ENCODE measurements at places on chromosomes 7 and 10.

DNA sequence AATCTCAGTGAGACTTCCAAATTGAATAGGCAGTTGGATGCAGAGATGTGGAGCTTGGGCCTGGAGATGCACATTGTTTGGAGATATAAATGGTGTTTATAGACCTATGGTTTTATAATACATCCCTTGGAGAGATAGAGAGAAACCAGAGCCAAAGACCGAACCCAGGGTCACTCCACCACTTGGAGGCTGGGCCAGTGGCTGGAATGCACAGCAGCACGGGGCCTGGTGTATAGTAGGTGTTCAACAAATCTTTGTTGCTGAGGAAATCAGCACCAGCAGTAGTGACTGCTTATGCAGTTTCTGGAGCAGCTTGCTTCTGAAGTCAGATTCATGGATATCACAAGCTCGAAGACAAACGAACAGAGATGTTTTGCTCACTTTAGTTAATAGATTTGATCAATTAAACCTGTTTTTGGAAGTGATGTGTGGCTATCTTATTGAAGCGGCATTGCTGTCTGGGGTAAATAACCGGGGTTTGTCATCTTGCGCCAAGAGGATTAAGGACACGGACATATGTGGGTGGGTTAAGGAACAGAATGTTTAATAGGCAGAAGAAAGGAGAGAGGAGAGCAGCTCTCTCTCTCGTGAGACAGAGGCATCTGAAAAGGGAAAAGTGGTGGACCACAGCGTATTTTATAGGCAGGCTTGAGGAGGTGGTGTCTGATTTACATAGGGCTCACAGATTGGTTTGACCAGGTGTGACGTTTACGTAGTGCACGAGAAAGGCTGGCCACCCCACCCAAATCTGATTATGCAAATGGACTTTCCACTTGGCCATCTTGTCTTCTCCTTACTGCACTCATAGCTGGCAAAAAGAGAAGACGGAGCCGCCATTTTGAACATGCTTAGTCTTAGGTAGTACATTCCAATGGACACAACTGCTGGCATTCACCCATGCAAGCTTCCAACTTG lies 11.1 kb downstream of the RBP4 start:
- no peak for DNase-seq

DNA sequence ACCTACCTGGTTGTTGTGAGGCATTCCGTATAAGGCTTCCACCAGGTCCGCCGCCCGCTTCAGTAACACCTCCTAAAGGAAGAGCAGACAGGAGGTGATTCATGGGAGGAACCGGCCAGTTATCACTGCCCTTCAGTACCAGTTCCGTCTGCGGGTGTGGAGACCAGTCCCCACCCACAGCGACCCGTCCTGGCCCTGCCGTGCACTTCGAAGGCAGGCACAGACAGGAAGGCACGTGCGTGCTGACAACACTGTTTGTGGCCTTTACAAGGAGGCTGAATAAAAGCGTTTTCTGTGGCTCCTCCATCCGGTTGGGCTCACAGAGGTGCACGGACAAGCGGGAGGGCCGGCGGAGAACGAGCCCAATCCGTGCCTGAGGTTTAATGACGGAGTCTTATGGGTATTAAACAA lies 120.9 kb downstream of the EBF3 start:
- DNase-seq: no peak

DNA sequence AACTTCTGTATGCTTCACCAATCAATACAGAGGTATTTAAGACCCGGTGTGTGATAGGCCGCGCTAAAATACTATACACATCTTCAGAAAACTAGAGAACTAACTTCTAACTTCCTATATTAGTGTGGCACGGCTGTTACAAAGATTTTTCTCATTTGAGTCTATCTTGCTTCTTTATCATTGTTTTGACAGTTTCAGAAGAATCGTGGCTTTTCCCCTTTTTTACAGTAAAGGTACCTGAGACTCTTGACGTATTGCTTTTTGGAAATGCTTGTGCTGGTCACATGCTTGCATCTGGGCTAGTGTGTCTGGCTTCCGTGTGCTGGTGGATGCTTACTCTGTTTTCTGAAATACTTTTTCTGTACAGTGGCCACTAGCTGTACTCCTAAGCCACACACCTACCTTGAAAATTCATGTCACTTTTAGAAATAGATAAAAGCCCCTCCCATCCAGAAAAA lies 12.7 kb downstream of the IKZF1 start:
- DNase-seq: no peak

- DNase-seq: no peak
These were observed 270.4 kb downstream of the ZMYND11 start for GRCh38 chr10:405648-406047.

DNA sequence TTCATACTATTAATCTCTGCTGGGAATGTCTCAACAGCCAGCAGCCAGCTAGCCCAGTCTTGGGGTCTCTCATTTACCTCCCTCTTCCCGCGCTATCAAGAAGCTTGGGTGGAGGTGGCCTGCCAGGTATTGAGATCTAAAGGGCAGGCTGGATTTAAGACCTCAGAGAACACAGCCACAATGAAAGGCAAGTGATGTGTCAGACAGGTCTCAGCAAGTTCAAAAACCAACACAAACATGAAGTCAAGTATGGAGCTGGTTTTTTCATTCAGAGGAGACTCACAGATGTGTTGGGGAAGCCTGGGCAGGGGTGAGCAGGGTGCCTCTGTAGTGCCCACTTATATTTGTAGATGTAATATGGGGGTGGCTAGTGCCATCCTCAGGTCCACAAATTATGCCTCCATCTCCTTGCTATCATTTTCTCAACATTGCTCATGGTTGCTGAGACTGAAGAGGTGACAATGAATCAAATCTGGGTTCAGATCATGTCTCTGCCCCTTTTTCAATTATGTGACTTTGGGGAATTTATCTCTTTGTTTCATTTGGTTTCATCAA lies 27.7 kb upstream of the CROT start:
- no peak for DNase-seq

- DNase-seq: no peak
These were observed 505.6 kb downstream of the RPS24 start for GRCh38 chr10:78539247-78539766.

- DNase-seq: no peak
These were observed 12.1 kb downstream of the GALNTL5 start for GRCh38 chr7:151968357-151968756.

- DNase-seq: no peak
These were observed 12.7 kb upstream of the MACC1 start for GRCh38 chr7:20229646-20230500.

DNA sequence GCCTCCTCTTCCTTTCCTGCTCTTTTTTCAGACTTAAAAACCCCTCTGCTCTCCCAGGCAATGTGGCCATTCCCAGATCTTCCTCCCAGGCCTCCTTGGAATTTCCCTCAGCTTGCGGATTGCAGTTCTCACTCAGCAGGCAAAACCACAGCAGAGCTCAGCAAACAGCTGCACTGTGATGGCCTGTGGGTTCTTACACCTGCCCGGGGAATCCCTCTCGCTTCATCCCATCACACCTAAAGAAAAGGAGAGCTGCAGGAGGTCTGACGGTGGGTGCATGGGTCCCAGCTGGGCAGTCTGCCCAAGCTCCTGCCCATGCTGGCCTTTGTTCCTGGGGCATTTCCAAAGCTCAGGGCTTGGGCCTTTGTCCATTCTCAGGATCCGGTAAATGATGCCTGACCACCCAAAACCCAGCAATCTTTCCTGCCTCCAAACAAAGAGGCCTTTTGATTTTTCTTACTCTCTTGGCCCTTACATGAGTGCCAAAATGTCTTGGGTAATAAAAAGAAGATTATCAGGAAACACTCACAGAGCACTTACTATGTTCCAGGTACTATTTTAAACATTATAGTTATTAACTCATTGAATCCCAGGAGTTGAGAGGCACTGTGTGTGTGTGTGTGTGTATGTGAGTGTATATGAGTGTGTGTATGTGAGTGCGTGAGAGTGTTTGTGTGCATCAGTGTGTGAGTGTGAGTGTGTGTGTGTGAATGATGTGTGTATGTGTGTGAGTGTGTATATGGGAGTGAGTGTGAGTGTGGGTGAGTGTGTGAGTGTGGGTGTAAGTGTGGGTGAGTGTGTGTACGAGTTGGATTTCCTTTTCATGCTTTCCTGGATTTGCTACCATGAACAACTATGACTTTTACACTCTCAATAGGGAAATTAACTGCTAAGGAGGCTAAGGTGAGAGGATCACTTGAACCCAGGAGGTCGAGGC lies 64.5 kb upstream of the PODXL start:
- no peak for DNase-seq

- DNase-seq: no peak
These were observed 155.2 kb downstream of the MAGI2 start for GRCh38 chr7:79298145-79298760.

- no peak for DNase-seq
These were observed 299.1 kb upstream of the IGFBP3 start for GRCh38 chr7:46220066-46220630.

DNA sequence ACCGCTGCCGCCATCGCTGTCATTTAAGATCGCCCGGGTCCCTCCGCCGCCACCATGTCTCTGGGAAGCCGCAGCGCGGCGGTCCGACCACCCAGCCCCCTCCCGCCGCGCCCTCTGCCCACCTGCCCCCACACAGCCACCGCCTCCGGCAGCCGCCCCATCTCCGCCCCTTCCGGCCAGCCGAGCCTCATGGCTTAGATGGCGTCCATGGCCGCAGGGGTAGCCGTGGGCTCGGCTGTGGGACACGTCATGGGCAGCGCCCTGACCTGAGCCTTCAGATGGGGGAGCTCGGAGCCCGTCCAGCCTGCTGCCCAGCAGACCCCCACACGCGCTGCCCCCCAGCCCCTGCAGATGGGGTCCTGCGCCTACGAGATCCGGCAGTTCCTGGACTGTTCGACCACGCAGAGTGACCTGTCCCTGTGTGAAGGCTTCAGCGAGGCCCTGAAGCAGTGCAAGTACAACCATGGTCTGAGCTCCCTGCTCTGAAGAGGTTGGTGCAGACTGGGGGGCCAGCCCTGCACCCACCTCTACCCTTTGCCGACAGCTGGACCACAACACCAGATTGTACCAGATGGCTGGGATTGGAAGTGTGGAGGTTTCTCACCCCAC lies 38.0 kb upstream of the TARP start:
- DNase-seq: no peak

DNA sequence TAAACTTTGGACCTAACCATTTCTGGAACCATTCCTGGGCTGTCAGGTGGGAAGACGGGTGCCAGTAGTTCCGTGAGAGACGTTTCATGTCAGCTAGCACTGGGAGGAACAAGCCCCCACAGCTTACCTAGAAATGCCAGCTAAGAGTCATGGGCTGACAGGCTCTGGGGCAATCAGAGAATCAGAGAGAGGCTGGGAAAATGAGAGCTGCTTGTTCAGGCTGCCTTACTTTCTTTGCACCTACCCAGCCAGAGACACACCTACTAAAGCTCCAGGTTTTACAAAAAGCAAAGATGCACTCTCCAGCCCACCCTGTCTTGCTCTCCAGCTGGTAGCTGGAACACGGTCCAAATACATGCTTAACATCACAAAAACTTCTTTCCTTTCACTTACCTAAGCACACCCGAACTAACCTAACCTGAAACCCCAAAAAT lies 688 bp downstream of the PTN start:
- no peak for DNase-seq

DNA sequence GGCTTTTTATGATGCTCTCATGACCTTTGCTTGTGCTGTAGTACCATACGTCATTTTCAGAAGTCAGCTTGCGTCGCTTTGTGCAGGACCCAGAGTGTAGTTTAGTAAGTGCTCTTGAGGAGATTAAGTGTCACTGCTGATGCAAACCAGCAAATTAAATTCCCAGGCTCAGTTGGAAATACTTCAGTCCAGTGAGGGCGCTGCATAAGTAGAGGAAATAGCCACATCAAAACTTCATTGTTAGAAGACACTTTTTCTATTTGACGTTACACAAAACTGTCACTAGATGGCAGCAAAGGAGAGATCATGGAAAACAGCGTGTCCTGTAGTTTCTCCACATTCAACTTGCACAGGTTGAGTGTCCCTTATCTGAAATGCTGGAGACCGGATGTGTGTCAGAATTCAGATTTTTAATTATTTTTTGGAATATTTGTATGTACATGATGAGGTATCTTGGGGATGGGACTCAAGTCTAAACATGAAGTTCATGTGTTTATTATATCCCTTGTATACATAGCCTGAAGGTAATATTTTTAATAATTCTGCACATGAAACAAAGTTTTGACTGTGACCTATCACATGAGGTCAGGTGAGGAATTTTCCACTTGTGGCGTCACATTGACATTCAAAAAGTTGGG lies 7.9 kb downstream of the ZNF22 start:
- no peak for DNase-seq

DNA sequence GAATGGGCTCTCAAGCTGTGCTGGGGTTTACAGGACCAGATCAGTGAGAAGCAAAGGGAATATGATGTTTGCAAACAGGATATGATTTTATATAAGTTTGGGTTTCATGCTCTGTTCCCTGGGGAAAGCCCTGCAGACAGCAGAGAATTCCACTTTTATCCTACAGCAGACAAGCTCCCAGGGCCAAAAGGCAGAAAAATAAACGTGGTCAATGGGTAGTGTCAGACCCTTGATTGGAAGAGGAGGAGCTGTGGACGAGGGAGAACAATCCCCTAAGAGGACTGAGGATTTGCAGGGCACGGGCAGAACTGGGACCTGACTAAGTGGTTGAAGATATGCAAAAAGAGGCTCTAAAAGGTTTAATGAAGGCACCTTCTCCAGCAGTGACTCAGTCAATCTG lies 275.3 kb downstream of the HDAC9 start:
- DNase-seq: no peak

GRCh38 chr10:44384601-44385025 lies 284 bp downstream of the CXCL12 start:
- DNase-seq: no peak

DNA sequence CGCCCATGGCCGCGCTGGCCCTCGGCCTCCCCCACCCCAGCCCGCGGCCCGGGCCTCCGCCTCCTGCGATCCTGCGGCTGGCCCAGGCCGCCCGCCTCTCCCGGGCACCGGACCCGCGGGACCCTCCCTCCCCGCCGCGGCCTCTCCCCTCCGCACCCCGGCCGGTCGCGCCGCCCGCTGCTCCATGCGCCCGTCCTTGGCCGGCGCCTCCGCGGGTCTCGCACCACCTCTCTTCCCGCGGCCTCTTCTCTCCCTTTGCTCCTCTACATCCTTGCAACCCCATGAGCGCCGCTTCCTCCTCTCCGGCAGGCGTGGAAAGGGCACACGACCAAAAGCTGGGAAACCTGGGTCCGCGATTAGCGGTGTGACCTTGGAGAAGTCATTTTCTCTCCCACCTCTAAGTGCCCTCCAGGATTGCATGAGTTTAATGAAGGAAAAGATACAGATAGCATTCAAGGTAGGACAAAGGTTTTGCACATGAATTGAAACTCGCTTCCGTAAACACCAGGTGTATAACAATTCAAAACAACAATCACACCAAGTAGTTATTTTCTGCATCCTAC lies 448 bp upstream of the SRPK2 start:
- no peak for DNase-seq

DNA sequence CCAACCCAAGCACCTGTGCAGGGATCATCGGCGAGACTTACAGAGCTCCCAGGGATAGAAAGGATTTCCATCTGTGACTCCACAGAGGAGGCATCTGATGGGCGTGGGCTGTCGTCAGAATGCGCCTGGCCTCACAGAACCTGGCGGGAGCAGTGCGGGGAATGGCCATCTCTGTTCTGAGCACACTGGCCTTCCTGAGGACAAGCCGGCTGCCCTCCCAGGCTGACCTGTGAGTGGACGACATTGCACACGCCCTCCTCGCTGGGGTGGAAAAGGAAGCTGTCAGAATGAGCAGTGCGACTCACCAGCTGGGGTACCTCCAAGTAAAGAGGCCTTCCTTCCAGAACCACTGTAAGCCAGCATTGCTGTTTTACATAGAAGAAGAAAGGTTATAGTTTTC lies 234.6 kb upstream of the PITRM1 start:
- DNase-seq: no peak
